Neural crest cell (in vitro differentiated cells): ENCODE measurements at places on chromosomes 1 and 21. TPM values are rescaled to one million over a fixed set of nuclear protein-coding genes. Genes with fewer than 3 reads are reported as not detected.

- DNase-seq = no peak
These were observed 139.6 kb downstream of the NAV1 start for GRCh38 chr1:201678264-201679101.

Gene B3GALT2
- 0.66 and 0.84 TPM in 2 replicates for total RNA-seq

- no peak for DNase-seq
These were observed 32.5 kb upstream of the DISC1 start for GRCh38 chr1:231594123-231594522.

GRCh38 chr21:41777951-41778815 is 11.3 kb upstream of the RIPK4 start:
- peak; percentile 89 for DNase-seq

Gene CYP4A11
- total RNA-seq = not detected in 2 replicates

DNA sequence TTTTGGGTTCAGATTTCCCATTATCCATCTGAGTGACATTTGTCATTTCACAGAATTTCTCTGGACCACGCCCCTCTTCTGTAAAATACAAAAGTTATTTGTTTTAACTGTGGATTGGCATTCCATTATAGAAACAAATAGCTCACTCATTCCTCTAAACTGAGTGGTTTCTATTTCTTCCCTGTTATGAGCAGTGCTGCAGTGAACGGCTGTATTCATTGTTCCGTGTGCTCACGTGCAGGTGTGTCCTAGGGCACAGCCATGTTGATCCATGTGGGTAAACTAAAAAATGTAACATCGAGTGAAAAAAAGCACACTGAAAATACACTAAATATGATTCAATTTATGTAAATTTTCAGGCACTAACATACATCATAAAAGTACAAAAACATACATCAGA is 27.0 kb upstream of the IL12RB2 start:
- DNase-seq = no peak

- no peak for DNase-seq
These were observed 70.1 kb upstream of the ESRRG start for GRCh38 chr1:216793303-216793702.

GRCh38 chr21:31145274-31145673 is 107.0 kb upstream of the KRTAP19-8 start:
- DNase-seq = no peak

DNA sequence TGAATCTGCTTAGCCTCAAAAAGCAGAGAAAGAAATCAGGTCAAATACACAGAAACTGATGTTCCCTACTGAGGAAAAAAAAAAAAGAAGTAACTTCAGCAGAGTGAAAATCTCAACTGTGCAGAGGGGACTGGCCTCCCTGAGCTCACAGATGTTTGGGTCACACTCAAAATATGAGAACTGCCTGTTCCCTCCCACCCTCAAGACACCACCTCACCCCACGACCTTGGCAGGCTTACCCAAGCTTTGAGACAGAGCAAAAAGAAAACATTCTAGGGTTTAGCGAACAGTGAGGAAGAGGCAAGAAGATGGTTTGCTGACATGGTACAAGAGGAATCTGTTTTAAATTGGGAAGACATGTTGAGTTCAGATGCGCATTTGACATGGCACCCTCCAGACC is 48.8 kb downstream of the NID1 start:
- DNase-seq = no peak

DNA sequence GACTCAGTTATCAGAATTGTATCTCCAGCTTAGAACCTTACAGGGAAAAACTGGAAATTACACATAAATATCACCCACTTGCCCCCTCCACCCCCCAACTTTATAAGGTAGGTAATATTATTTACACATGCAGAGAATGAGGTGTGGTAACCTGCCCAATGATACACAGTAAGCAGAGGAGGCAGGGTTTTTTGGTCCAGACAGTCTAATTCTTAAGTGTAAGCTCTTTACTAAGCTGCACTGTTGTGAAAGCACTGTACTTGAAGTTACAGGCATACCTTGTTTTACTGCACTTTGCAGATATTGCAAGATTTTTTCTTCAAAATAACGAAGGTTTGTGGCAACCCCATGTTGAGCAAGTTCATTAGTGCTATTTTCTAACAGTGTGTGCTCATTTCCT is 24.8 kb upstream of the MYOCOS start:
- DNase-seq = no peak

DNA sequence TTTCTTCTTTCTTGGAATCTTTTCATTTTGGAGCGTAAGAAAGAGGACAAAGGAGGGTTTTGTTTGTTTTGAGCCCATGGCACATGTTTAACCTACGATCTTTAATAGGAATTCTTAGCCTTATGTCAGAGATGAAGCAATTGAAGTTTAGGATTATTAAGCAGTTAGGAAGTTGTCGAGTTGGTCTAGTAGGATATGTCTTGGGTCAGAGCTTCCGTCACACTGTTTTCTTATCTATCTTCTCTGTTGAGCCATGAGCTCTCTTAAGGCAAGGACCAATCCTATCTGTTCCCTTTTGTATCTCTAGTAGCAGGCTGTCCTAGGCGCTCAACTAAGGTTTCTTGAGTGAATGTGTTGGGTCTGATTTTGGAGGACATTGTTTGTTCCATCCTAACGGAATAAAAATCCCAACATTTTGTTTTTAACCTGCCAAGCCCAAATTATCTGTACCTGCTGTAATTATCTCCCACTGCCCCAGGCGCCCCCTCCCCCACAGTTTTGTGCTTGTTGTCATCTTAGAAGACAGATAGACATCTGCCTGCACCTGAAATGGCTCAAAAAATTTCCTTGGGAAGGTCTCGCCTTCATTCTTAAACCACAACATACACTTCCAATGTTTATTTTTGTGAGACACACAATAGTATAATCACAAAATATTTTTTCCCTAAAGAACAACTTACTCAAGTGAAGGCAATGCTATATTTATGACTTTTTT is 95.3 kb upstream of the GADD45A start:
- DNase-seq = no peak

DNA sequence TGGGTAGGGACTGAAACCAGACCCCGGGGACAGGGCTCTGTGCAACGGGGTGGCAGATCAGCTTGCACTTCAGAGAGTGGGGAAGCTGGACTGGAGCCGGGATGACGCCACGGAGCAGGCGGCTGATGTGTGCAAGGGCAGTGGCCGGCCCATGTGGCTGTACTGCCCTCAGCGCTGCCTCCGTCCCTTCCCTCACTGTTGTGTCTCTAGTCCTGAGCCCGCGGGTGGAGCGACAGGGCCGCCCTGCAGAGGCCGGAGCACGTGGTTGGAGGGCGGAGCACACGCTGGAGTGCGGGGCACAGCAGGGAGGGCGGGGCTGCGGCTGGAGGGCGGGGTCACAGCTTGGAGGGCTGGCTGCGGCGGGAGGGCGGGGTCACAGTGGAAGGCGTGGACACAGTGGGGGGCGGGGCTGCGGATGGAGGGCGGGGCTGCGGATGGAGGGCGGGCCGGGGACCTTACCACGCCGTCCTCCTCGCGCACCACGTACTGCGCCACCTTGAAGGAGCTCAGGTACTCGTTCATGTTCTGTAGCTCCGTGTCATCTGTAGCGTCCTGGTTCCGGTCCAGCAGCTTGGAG is 52.4 kb downstream of the CHD5 start:
- peak; percentile 60 for DNase-seq

DNA sequence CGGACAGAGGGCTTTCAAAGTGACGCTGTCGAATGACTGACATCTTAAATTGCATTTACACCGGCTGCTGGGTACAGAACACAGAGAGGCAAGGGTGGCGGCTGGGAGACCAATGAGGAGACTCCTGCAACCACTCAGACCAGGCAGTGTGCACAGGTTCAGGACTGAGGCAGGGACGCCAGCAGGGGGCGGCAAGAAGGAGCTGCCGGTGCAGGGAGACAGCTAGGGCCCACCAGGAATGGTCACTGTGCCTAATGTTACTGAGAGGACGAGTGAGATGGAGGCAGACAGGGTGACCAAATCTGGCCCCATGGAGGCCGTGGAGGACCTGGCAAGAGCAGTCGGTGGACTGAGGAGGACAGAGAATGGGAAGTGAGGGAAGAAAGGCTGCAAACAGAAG is 23.5 kb downstream of the GLIS1 start:
- peak; percentile 64 for DNase-seq

DNA sequence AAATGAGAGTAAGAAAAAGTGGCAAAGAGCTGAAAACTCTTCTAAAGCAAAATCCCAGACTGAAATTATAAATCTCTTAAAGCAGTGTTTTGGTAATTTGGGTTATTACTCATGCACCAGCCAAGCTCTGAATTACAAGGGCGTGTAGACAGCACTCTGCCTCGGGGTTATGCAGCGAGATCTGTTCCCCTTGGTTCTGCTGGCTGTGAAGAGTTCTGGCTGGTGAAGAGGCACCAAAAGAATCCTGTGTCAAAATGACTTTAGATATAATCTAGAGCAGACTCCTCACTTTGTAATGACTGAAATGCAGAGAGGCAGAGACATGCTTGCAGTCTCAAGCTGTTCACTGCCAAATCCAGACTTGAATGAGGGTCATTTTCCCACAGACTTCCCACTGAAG is 461.8 kb upstream of the CXADR start:
- DNase-seq = no peak

- DNase-seq = no peak
These were observed 177.0 kb upstream of the TNR start for GRCh38 chr1:175920381-175920780.

Gene RPTN
- total RNA-seq = not detected in 2 replicates

DNA sequence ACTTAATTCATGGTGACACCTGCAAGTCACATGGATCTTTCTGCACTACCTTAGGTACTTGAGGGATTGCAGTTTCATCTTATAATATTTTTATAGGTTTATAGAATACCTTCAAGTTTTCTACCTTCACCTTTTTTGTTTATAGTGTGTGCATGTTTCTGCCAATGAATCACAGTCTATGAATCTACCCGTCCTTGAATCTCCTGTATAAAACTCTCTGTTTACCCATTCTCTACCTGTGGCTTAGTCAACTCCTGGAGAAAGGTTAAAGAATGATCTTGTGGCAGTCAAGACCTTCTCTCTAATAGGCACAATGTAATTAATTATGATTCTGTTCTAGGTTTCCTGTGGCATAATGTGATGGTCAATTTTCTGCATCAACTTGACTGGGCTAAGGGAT is 3.2 kb upstream of the GSTM2 start:
- no peak for DNase-seq

Gene CCDC27
- total RNA-seq = not detected in 2 replicates
